ENCODE measurements at places on chromosomes 5 and 9.
A peak's percentile ranks its signal among the peaks of the same experiment; 100 is the strongest.

DNA sequence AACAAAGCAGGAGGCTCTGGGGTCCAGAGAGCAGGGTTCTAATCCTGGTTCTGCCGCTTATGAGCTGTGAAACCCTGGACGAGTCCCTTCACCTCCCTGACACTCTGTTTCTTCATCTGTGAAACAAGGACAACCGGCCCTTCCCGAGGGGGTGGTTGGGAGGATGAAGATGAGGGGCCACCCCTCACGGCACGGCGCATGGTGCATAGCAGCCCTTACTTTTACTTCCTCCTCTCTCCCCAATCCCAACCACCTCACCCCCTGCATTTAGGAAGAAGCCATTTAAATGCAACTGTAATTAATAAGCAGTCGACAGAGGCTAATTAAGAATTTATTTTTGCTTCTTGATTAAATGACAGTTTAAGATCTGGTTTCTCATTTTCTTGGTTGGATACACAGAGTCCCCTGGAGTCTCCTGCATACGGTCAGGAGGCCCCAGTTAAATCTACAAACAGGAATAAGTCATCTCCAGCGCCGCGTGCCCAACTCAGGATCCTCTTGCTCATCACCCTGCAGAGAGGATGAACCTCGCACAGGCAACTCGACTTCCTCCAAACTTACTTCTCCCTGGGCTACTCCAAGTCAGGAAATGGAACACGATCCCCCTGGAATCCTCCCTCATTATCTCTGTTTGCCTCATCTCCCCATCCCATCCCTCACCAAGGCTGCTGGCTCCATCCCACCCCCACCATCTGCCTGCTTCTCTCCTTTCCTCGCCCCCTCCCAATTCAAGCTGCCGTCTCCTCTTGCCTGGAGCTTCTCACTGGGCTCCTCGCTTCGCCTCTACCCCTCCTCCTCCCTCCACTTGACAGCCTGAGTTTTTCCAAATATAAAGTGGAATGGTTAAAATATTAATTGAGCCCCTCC lies 95.9 kb downstream of the HRH2 start:
- H3K4me1 ChIP-seq, result no peaks in the 10 kb centered on the region
- H3K27me3 ChIP-seq, result no peaks in the 10 kb centered on the region
- no peaks in the 10 kb centered on the region for H3K36me3 ChIP-seq
- H3K27ac ChIP-seq, result no peak overlapping the region
- H3K4me3 ChIP-seq, result no peak overlapping the region
- no peak for DNase-seq

DNA sequence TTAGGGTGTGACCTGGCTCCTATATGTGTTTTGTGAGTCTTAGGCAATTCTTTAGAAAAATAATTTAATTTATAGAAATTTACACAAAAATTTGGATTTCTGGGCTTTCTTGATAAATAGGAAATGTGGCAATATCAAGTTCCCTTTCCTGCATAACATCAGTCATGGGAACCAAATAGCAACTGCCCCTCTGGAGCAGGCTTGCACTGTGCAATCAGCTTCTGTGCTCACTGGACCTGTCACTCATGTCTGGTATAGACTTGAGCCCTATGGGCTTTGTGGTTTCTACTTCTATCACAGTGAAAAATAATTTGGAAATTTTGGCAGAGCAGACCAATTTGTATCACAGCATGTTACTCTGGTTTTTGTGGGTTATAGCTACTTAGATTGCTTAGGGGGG lies 131.7 kb downstream of the ADGRV1 start:
- H3K27ac ChIP-seq, result no peak overlapping the region
- H3K4me1 ChIP-seq, result no peaks in the 10 kb centered on the region
- H3K27me3 ChIP-seq, result peaks cover 4% of the 10 kb centered on the region
- no peak for DNase-seq
- H3K36me3 ChIP-seq, result no peaks in the 10 kb centered on the region

- no peak overlapping the region for H3K4me3 ChIP-seq
- no peaks in the 10 kb centered on the region for H3K27me3 ChIP-seq
These were observed 163.9 kb downstream of the ARRDC3 start for GRCh38 chr5:91219091-91219802.

DNA sequence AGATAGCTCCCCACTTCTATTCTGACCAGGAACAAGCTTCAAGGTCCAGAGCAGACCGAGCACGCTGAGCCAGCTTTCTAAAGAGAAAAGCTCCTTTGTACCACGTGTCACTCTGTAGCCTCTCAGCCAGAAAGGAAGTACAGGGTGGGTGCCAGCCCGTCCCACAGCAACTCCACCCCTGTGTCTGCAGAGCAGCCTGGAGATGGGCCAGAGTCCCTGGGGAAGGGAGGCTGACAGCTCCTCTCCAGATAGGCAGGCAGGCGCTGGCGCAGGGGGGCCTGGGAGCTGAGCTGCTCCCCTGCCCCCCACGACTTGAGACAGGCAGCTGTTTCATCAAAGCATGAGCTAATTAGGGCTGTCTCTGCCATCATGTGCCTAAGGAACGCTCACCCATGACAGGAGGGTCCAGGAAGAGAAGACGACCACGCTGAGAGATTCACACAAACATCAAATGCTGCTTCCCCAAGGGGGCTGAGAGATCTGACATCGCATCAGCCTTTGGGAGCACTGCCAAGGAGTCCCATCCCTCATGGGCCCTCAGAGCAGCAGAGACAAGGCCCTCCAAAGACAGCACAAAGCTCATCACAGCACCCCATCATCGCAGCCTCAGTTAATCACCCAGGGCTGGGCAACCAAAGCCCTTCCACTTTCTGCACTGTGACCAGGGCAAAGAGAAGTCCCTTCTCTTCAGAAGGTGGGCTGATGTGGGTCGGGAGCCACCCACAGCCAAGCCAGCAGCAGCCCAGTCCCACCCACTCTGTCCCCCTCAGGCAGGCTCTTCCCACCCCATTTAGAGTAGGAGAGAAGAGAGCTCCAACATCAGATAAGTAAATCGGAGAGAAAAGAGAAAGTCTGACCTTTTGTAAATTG lies 78.5 kb upstream of the LRRTM2 start:
- H3K4me3 ChIP-seq, result no peak overlapping the region
- H3K27me3 ChIP-seq, result no peaks in the 10 kb centered on the region
- H3K4me1 ChIP-seq, result peaks cover 9% of the 10 kb centered on the region
- DNase-seq, result peak; percentile 51
- H3K36me3 ChIP-seq, result no peaks in the 10 kb centered on the region
- H3K27ac ChIP-seq, result no peak overlapping the region

- H3K36me3 ChIP-seq, result peaks cover 10% of the 10 kb centered on the region
- H3K4me3 ChIP-seq, result no peak overlapping the region
- DNase-seq, result no peak
- H3K27me3 ChIP-seq, result no peaks in the 10 kb centered on the region
These were observed 56.1 kb downstream of the CHD1 start for GRCh38 chr5:98872674-98873073.

GRCh38 chr9:121454972-121455371 lies 44.7 kb downstream of the GGTA1 start:
- no peaks in the 10 kb centered on the region for H3K36me3 ChIP-seq
- no peak for DNase-seq
- H3K4me1 ChIP-seq, result no peaks in the 10 kb centered on the region
- no peak overlapping the region for H3K4me3 ChIP-seq
- no peaks in the 10 kb centered on the region for H3K27me3 ChIP-seq

DNA sequence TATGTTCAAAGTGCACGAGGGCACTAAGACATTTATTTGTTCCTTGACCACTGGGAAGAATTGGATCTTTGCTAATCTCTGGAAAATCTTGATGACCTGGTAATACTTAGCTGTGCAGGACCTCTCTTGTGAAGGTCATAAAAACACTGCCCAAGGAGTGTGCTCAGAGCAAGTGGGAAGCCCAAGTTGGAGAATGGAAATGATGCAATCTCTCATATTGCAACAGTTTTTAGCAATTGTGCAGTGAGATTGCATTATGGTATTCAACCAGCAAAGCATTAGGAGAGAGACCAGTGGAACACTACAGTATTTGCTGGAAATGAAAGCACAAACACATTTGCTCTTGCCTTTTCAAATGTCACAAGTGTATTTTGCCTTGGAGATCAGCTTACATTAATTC lies 34.5 kb downstream of the TXNDC8 start:
- H3K4me3 ChIP-seq, result no peak overlapping the region

- no peak for DNase-seq
- no peaks in the 10 kb centered on the region for H3K27me3 ChIP-seq
- peak overlapping the region; percentile 46 for H3K27ac ChIP-seq
- H3K36me3 ChIP-seq, result no peaks in the 10 kb centered on the region
- no peak overlapping the region for H3K4me3 ChIP-seq
These were observed 34.2 kb downstream of the ADAMTS2 start for GRCh38 chr5:179311091-179311470.

DNA sequence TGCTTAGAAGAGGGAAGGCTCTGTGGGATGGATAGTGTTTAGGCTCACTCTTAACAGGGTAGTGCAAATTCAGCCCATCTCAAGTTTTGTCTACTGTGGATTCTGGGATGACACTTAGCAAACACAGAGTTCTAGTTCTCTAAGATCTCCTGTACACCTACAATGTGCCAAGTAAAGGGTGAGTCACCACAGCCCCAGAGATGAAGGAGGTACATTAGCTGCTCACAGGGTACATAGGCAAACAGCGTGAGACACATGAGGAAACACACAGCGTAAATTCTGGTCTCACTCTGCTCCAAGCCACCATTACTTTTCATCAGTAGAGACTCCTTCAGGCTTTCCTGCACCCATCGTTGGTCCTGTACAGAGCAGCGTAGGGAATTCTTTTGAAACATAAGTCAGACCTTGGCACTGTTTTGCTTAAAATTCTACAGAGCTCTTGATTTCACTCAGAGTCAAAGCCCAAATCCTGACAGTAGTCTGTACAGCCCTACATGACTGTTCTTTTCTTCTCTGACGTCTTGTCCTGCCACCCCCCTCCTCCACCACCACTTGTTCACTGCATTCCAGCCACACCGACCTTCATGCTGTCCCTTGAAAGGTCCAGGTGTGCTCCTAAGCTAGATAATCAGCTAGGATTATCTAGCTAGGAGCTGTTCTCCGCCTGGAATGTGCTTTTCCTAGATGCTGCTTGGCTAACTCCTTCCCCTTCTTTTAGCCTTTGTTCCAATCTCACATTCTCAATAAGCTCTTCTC lies 8.7 kb downstream of the ASTN2 start:
- H3K4me1 ChIP-seq, result no peaks in the 10 kb centered on the region
- H3K4me3 ChIP-seq, result no peak overlapping the region
- no peak for DNase-seq
- H3K36me3 ChIP-seq, result no peaks in the 10 kb centered on the region
- no peaks in the 10 kb centered on the region for H3K27me3 ChIP-seq

- H3K4me3 ChIP-seq, result no peak overlapping the region
- H3K36me3 ChIP-seq, result no peaks in the 10 kb centered on the region
- H3K27me3 ChIP-seq, result no peaks in the 10 kb centered on the region
- DNase-seq, result no peak
- no peak overlapping the region for H3K27ac ChIP-seq
These were observed 83.3 kb downstream of the ZNF354C start for GRCh38 chr5:179143446-179143845.

- no peaks in the 10 kb centered on the region for H3K4me1 ChIP-seq
- no peak overlapping the region for H3K27ac ChIP-seq
- no peak overlapping the region for H3K4me3 ChIP-seq
These were observed 57.0 kb downstream of the TTC39B start for GRCh38 chr9:15249981-15250380.
